ENCODE measurements at places on chromosomes 5 and 9.

DNA sequence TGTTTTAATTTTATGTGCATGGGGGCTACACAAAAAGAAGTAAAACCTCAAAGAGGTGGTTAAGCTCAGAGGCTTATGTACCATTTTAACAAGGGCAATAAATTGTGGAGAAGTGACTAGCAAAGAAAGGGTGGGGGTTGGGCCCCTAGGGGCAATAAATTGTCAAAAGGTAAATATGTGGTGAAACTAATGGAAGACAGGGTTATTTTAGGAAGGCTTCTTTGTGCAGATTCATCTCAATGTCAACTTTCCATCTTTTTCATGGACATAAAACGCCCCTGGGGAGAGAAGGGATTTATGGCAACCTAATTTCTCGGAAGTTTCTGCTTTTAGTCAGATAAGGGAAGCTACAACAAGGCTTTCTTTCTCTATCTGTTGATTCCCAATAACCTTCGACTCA lies 42.5 kb upstream of the GOLM1 start:
- no peak for DNase-seq

DNA sequence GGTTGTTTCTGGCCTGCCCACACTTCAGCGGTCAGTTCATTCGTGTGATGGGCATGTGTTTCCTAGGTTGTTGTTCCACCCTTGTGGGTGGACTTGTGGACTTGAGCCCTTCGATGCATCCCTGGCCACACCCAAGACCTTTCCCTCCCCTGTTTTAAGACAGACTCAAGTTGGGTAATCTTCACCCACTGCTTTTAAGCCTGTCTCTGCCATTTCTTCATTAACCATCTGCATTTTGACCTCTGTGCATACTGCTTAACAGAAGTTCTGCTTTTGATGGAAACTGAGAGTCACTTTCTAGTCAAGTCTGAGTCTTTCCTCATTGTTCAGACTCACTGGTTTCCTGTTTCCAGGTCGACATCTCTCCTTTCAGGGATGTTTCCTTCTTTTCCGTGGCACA lies 233.7 kb downstream of the ARHGEF28 start:
- DNase-seq: no peak

DNA sequence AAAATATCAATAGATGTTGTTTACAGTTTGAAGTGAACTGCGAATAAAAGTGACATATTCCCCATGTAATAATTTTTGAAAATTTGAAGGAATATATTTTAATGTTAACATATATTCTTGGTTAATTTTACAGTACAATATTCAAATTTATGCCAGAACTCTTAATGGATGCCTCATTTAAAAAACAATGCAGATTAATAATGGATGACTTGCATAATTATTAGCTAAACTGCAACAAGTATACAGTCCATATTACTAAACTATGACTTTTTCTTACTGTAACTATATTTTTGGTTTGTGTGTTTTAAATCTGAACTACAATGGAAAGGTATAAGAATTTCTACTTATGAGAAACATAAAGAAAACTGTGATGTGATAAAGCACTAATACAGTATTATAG lies 1390.1 kb downstream of the PTPRD start:
- DNase-seq: no peak

- DNase-seq: no peak
These were observed 32.1 kb upstream of the MSANTD3 start for GRCh38 chr9:100394816-100395215.

- no peak for DNase-seq
These were observed 92.6 kb upstream of the CDH6 start for GRCh38 chr5:31100781-31101310.

- no peak for DNase-seq
These were observed 334.5 kb downstream of the TLR4 start for GRCh38 chr9:118038713-118039112.

All from stimulated activated CD4-positive, alpha-beta T cell treated with anti-CD3 and anti-CD28 coated beads, Interleukin-2, amount 100 ng/mL, for 48 hours (primary cell).